ENCODE measurements at places on chromosomes 6 and 20.

- no peak for ATAC-seq
Measured at GRCh38 chr6:22332711-22333110, 35.9 kb upstream of the PRL start.

GRCh38 chr6:125486881-125487280, 185.1 kb upstream of the HDDC2 start:
- no peak for ATAC-seq

GRCh38 chr6:31462964-31463870, 34.7 kb upstream of the MICB start:
- ATAC-seq = peak; percentile 98

DNA sequence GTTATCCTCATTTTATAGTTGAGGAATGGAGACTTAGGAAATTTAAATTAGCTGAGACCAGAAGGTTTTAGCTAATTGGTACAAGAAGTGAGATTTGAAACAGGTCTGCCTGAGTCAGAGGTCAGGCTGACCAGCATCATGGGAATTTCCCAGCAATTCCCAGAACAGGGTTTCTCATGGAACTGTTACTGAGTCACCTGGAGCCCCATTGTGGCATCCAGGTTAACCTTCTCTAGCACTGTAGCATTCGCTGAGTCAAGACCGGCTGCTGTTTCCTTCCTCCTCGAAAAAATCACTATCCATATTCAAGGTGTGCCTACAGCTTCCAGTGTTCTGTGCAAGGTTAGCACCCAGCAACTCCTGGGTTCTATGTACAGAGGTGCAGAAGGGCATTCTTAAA, 238.0 kb upstream of the MAN1A1 start:
- ATAC-seq = no peak

GRCh38 chr20:64065062-64065973, 2.3 kb downstream of the TCEA2 start:
- no peak for ATAC-seq

GRCh38 chr20:31587545-31588389, 17.3 kb upstream of the ID1 start:
- peak; percentile 87 for ATAC-seq

GRCh38 chr6:38427492-38428210, 212.1 kb downstream of the BTBD9 start:
- no peak for ATAC-seq

- ATAC-seq = peak; percentile 47
Measured at GRCh38 chr6:119446609-119447008, 97.0 kb upstream of the MAN1A1 start.

GRCh38 chr6:159493898-159494585, 199.0 kb downstream of the SOD2 start:
- ATAC-seq = peak; percentile 40

DNA sequence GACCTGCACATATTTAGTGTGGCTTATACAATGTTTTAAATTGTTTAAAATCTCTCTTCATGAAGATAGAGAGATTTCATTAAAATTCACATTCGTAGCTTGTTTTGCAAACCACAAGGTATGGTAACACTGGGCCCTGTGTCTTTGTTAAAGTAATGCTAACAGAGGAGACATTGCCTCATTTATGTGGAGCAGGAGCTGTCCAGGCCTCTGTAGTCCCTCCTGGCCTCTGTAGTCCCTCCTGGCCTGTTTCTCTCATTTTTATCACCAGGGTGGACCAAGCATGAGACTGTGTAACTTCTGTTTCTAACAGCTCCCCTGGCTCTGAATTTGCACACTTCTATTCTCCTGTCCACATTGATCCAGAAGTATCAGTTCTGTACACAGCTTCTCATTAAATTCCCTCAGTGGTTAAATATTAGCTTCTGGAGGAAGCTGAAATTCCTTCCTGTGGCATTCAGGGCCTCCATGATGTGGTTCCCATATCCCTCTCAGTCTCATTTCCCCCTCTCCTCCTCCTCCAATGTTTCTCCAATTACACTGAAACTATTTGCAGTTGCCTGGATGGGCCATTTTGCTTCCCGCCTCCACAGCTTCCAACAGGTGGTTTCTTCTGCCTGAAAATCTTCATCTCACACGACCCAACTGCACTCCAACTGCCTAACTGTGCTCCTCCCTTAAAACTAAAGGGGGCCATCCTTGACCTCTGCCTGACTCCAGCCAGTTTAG, 340.4 kb downstream of the SYNE1 start:
- no peak for ATAC-seq

DNA sequence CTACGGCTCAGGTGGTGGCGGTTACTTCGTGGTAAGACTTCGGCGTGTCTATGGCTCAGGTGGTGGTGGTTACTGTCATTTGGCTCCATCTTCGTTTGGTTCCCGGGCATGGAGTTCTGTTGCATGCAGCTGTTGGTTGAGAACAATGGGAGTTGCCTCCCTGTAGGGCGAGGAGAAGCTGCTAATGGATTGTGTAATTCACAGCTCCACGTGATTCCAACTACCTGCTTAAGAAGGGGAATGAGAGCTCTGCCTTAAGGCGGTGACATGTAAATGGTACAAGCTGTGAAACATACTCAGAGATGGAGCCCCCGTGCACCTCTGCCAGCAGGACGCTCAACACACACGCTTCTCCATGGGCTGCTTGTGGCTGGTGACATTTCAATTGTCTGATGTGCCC, 12.4 kb upstream of the DACT2 start:
- ATAC-seq = no peak

DNA sequence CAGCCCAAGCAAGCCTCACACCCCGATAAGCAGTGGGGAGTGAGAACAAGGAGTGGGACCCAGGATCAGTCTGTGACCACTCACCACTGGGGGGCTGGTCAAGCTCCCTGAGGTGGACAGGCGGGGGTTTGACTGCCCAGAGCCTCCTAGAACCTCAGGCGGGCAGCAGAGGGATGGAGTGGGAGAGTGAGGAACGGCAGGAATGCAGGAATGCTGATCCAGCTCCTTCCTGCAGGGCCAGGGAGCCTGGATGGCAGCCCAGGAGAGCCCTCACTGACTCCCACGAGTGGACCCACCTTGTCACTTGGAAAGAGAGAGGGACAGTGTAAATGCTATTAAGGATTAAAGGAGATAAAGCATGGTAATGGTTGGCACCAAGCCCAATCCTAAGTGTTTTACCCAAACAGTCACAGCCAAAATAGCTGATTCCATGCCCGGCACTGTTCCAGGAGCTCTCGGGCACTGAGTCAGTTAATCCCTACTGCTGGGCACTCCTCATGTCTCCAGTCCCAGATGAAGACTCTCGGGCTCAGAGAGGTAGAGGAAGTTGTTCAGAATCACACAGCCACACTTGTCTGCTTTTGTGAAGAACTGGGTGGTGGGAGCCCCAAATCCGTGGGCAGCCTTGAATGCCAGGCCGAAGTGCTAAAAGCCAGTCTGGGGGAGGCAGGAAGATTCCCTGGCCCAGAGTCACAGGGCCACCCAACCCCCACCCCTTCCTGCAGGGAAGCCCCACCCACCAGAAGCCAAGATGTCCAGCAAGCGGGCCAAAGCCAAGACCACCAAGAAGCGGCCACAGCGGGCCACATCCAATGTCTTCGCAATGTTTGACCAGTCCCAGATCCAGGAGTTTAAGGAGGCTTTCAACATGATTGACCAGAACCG, 3.1 kb downstream of the MYL9 start:
- ATAC-seq = peak; percentile 18

DNA sequence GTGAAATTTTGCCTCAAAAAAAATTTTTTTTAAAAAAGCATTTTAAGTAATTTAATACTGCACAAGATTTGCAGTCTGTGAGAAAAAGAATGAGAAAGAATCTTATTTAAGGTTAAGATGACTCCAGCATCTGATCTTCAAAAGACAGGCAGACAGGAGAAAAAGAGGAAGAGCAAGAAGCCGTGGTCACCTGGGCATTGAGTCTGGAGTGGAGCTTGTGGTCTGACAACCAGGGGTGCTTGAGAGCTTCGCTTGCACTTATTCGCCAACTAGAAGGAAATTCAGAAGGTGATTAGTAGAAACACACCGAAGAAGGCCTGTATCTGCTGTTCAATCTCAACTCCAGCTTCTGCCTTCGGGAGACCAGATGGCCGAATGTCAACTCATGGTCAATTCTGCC, 75.9 kb downstream of the MYLK4 start:
- ATAC-seq = no peak

DNA sequence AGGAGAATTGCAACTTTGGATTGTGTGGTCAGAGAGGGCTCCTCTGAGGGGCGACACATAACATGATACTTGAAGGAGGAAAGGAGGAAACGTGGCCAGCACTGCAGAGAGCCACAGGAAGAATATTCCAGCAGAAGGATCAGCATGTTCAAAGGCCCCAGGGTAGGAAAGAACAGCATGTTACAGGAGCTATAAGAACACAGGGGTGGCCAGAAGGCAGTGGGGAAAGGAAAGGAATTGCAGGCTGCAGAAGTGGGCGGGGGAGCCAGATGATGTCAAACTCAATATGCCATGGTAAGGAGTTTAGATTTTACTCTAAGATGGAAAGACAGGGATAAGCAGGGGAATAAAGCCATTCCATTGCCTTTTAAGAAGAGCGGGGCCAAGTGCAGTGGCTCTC, 30.7 kb downstream of the MGME1 start:
- ATAC-seq = no peak

DNA sequence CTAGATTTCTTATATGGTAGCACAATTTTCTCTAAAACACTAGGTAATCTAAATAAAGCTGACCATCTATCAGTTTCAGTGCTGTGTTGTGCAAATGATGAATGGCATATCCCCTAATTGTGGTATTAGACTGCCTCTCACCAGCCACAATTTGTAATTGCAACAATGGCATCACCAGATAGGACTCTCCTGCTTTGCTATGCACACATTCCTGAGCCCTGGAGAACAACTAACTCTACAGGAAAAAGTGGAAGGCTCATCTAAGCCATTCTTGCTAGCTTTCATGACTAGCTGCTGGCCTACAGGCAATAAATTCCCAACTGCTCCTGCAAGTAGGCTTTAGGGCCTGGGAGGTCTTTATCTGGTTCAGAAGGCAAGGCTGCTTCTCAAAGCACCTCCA, 974.1 kb downstream of the EYS start:
- ATAC-seq = no peak

DNA sequence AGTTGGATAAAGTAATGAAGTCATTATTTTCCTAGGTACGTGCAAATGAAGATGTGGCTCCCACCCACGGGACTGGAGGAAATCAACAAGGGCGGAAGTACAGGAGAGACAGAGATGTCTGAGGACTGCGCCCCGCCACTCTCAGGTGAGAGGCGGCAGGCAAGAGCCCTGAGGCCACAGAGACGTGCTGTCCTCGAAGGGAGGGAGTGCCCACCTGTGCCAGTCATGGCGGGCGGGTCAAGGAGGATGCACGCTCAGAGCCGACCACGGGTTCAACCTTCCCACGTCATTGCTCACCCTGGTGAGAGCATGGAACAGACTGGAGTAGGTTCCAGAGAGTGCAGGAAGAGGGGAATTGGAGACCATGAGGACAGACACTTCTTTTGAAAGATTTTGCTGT, 12.7 kb downstream of the CST8 start:
- no peak for ATAC-seq

DNA sequence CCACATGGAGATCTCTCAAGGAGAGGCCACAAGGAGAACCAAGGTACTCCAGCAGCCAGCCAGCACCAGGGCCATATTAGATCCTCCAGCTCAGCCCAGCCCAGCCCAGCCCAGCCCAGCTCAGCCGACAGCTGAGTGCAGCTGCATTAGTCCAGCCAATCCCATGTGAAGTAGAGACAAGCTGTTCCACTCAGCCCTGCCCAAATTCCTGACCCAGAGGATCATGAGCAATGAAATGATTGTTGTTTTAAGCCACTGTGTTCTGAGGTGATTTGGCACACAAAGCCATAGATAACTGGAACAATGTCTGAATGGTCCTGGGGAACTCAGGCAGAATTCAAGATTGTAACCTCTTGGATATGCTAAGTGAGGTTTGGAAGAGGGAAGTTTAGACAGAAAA, 59.5 kb upstream of the BMP2 start:
- ATAC-seq = peak; percentile 73

- no peak for ATAC-seq
Measured at GRCh38 chr20:21513181-21513663, 642 bp downstream of the NKX2-2 start.

All from gastroesophageal sphincter (tissue), 4 donors.